ENCODE measurements at places on chromosomes 12 and 14.

DNA sequence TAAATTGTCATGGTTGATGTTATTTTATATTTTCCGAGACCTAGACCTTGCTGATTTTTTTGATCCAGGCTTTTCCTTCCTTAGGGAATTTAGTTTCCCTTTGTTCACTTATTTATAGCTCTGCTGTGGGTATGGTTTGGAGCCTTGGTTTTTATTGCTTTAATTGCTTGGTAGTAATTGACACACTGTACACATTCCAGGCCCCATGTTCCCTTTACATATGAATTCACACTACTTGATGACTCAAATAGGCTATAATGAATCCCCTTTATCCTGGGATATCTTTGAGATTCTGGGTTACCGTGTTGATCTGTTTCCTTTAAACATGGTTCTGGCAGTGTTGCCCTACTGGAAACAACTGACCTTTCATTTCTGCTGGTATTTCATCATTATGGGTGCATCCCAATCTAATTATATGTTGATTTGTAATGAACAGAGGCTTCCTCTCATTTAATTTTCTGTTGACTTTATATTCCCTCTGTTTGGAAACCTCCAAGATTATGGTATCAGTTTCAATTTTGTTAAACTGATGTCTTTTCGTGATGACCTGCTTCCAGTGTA is 424.0 kb downstream of the RAD51B start:
- DNase-seq, result no peak

GRCh38 chr12:127273626-127274025 is 993.3 kb upstream of the TMEM132C start:
- no peak for DNase-seq

DNA sequence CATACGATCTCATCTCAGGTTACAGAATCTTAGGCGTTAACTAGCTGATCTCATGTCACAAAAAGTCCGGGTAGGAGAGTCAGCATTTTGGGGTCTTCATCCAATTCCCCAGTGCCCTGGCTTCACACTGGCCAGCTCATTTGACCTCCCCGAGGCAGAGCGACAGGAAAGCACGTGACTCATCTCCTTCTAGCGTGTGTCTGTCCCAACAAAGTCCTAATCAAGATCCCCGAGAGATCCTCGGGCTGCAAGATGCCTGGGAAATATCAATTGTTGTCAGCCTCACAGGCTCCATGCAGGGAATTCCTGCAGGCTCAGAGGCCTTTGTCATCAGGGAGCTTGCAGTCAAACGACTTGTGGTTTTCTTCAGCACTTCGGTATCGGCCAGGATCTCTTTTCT is 57.5 kb downstream of the ZNF664 start:
- no peak for DNase-seq

DNA sequence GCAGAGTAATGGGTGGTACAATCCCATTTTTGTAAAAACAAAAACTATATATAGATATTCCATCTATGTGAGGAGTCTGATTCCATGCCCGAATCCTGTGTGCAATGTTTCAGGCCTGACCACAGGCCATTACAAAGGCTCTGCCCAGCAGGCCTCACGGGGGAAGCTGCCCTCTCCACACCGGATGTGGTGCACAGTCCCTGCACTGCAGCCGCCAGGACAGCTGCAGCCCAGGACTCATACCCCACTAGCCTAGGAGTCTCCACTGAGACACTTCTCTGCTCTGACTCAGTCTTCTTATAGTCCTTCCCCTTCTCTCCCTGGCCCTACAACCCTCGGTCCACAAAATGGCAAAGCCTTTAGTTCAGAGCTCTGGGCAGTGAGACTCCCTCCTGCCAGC is 190.4 kb downstream of the PPM1H start:
- no peak for DNase-seq

DNA sequence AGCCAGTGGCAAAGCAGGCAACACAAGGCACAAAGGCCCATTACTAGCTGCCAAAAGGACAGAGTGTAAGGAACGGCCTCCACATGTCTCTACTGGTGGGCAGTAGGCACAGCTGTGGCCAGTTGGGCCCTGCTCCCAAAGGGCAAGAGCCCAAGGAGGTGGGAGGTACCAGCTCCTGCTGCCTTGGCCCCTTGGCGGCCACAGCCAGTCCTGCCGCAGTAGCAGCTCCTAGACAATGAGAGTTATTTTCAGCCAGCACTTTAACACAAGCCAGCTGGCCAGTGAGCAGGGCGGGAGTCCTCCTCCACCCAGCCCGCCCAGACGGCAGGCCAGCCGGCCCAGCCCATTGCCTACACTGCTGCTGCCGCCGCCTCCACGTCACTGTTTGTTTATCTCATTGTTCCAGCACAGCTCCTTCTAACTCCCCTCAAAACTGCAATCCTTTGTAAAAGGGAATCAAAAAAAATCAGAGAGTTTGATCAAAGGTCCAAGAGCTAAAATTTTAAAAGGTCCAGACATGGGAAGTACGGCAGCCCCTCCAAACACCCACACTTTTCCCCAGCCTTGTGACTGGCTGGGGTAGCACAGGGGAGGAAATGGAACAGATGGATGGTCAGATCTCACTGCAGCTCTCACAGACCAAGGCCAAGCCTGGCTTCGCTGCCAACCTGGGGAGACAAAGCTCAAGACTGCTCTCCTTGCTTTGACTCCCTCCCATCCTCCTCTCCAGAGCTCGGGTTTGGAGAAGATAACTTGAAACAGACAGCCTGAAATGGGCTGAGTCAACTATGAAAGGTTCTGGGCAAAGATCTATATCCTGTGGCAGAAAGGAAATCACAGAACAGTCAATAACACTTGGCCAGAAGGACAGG is 33.5 kb downstream of the FMNL3 start:
- DNase-seq, result no peak

DNA sequence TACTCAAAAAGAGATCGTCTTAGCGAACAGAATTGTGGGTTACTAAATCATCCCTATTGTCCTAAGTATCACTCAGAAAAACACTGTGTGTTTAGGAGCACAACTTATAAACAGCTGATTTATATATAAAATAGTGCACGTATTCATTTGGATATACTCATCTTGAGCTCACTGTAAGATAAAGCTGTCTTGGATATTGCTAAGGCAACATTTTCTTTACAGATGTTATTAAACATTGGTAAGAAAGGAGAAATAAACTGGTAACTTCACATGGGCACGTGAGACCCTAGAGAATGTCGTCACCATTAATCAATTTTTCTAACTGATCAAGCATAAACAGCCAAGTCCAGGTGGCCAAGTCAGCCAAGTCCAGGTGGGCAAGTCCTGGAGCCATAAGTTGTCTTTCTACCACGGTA is 1.7 kb downstream of the PAWR start:
- no peak for DNase-seq

- DNase-seq, result no peak
These were observed 675 bp downstream of the NEDD8 start for GRCh38 chr14:24231263-24232120.

DNA sequence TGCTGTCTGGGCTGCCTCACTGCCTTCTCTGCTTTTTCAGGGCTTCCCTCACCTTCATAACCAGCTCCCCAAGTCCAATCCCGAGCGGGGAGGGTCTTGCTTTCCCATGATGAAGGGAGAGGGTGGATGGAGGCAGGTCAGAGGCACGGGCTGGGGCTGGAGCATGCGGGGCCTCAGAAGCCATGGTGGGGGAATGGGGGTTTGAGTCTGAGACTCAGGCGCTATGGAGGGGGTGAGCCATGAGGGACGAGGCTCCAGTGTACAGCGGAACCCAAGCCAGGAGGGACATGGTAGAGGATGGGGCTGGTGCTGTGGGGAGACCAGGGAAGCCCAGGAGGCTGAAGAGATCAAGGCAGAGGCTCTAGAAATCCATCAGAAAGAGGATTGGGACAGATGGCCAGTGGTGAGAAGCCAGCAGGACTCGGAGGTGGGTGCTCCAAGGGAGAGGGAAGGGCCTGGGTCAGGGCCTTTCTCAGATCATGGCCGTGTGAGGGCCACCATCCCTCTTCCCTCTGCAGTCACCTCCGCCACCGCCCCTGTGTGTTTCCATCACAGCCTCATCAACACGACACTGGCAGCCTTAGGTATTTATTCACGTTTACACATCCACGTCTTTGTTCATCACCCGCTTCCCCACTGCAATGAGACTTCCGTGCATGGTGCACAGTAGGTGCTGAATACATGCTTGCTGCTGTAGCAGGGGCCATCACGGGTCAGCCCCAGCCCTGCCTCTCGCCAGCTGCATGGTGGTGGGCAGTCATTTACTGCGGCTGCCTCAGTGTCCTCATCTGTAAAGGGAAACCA is 144.7 kb downstream of the ADGRD1 start:
- no peak for DNase-seq

- no peak for DNase-seq
These were observed 31.2 kb downstream of the RHOF start for GRCh38 chr12:121762269-121762668.

DNA sequence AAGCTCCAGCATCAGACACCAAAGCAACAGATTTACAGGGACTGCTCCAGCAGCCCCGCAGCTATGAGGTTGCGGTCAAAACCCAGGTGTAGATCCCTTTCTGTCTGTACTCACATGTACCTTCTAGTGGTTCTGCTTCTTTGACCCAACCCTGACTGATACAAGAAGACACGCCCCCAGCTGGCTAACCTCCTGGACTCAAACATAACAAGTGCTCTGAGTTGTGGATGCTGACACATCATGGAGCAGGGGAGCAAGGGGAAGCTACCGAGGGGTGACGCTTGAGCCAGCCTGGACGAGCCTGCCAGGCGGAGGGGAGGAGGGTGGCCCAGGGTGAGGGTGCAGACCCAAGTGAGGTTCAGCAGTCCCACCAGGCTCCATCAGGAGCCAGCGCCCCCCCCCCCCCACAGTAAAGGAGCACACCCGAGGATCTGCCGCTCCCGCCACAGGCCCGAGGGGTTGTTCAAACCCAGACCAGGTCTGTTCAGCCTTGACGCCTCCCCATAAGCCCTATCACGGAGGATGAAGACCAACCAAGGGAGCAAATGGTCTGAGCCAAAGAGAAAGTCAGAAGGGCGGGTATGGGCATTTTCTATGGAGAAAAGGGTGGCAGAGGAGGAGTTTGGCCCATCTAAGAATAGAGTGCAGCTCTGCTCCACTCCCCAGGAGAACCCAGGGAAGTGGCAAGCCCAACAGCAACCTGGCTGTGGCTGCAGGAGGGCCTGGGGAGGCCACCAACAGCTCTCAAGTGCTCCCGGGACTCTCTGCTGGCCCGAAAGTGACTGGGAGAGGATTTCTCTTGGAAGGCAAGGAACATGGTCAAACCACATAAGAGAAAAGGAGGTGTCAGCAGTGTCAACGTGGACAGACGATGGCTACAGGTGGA is 229.4 kb downstream of the BCL11B start:
- no peak for DNase-seq

- DNase-seq, result no peak
These were observed 61.2 kb downstream of the BEGAIN start for GRCh38 chr14:100526057-100526456.

DNA sequence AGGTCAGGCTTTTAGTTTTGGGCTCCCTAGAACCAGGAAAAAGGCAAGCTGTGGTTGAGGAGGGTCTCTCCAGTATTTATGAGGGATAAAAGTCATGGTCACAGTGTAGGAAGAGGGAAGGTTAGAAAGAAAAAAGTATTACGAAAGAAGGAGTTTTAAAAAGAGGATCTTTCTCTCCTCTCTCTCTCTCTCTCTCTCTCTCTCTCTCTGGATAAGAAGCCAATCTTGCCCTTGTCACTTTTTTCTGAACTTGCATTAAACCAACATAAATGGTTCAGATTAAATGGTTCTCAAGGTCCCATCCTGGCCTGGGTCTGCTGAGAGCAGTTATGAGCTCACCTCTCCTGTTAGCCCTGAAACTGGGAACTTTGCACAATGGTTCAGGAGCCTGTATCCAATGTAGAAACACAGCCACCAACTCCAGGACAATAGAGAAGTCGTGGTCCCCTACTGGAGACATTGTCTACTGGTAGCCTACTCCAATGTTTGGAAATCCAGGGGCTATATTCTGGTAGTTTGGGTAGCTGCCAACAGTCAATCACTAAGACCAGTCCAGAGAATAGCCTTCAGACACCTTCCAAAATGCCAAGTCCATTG is 131.9 kb downstream of the DAD1 start:
- DNase-seq, result no peak

DNA sequence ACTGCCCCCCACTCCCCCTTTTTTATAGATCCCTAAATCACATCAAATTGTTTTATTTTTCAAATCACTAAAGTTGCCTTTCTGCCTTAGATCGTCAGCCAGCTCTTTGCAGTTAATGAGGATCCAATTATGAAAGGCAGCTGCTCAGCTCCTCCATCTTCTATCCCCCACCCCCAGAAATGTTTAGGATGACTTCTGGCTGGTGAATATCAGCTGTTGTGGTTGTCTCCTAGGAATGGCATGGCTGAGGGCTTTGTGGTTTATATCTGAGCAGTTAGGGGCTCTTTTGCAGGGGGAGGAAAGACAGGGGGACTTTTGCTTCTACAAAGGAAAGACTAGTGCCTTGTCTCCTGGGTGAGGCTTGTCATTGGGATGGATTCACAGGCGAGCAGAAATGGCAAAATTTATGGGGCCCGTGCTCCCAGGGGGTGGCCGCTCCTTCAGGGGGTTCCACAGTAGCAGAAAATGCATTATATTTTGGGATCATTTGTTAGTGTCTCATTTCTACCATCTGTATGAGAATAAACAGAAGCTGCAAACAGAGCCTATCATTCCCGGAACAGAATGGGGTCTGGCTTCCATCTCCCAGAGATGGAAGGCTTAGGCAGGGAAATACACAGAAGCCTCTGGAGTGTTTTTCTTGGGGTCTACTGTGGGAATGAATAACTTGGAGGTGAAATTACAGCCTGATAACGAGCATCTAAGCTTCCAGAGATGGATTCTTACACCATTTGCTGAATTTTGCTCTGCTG is 6.5 kb downstream of the JDP2 start:
- no peak for DNase-seq

DNA sequence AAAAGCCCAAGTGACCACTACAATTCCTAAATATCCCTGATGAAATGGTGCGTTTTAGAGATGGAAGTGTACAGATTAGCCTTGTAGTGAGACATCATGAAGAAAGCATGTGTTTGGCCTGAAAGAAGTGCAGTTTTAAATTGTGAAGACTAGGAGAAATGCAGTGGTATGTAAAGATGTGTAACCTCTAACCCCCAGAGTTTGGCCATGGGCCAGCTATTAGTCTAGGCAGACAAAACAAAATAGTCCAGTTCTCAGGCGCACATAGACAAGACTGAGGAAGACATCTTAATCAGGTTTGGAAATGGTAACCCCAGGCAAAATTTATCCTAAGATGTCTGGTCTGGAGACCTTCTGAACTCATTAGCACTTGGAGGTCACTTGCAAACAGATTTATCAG is 23.4 kb downstream of the WBP11 start:
- no peak for DNase-seq

DNA sequence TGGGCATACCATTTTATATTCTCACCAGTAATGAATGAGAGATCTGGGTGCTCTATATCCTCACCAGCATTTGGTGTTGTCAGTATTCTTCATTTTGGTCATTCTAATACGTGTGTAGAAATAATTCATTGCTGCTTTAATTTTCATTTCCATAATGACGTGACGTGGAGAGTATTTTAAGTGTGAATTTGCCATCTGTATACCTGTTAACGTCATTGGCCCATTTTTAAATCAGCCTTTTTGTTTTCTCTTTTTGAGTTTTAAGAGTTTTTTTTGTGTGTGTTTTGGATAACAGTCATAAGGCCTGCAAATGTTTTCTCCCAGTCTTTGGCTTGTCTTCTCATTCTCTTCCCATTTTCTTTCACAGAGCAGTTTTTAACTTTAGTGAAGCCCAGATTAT is 74.4 kb upstream of the SYT1 start:
- DNase-seq, result no peak

GRCh38 chr12:81231574-81232368 is 153.9 kb downstream of the ACSS3 start:
- DNase-seq, result no peak

GRCh38 chr14:57051633-57052032 is 217.1 kb downstream of the EXOC5 start:
- no peak for DNase-seq
